ENCODE measurements at places on chromosomes 3 and 15.

- DNase-seq: no peak
These were observed 30.9 kb upstream of the PCSK6 start for GRCh38 chr15:101520395-101520794.

- no peak for DNase-seq
These were observed 148.3 kb downstream of the LRRC28 start for GRCh38 chr15:99399618-99400017.

DNA sequence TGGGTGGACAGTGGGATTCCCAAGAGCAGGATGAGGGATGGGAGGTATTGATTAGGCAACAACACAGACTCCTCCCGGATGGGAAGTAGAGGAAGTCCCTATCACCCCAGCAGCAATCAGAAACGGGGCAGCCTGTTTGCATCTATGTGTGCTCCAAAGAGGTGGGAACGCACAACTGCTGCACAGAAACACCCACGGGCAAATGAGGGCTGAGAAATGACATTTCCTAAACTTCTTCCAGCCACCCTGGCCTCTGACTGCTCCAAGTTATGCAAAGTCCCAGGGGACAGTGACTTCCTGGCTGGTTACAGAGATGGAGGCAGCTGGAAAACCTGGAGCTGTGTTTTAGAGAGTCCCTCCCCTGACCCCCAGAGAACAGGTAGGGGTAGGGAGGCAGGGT, 42.6 kb downstream of the HCN4 start:
- DNase-seq: no peak

DNA sequence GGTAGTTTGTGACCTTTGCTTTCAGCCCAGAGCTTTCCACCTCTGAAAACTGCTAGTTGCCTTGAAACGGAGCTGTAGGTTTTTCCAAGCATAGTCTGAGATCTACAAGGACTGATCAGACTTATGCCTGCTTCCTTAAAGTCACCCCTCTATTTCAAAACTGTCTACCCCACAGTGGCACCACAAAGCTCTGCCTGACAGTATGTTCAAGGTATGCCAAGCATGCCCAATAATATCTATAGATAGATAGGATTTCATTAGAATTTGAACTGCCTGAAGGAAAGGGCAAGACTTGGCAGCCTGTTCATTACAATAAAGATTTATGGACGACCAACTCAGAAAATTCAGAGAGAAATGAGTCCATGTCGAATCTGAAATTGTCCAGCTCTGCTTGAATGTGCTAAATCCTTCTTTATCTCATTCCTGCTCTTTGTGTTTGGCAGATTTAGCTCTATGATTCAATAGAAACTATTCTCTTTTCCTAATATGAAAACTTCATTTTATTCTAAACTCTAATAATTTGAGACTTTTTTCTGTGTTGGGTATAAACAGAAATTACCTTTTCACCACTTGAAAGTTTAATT, 227.6 kb upstream of the TBC1D5 start:
- DNase-seq: no peak

DNA sequence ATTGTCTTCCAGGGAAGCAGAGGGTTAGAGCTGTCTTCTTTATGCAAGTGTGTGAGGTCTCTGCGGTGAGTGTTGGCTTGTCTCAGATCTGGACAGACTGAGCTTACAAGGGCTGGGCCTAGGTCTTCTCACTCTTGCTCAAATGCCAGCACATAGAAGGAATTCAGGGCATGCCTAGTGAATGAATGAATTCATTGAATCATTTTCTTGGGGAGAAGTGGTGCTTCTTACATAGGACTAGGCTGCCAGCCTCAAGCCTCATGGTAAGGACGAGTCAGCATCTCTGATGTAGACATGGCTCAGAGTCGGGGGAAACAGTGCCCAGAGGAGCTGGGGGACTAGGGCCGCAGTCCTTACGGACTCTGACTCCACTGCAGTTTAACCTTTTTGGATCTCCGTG, 17.2 kb downstream of the MKRN2 start:
- DNase-seq: no peak

DNA sequence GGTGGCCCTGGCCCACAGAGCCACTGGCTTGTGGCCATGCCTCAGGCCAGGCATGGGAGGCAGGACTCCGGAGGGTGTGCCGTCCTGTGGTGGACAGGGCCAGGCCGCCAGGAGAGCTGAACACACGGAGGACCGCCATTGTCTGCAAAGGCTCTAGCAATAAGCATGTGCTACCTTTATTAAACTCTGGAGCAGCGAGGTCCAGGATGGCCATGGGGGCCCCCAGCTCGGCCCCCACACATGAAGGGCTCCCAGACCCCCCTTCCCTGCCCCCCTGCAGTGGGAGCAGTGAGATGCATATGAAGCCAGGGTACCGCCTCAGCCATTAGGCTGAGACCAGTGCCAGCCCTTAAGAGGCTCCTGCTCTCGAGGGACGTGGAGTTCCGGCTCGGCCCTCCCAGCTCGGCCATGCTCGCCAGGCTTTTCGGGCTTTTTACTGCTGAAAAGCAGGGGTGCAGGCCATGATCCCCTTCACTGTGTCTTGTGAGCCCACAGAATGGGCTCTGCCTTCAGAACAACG, 2.7 kb downstream of the AMIGO3 start:
- DNase-seq: no peak

- no peak for DNase-seq
These were observed 228.7 kb downstream of the VPS13C start for GRCh38 chr15:61831505-61831921.

GRCh38 chr3:120144267-120144666, 50.0 kb upstream of the GSK3B start:
- DNase-seq: no peak

DNA sequence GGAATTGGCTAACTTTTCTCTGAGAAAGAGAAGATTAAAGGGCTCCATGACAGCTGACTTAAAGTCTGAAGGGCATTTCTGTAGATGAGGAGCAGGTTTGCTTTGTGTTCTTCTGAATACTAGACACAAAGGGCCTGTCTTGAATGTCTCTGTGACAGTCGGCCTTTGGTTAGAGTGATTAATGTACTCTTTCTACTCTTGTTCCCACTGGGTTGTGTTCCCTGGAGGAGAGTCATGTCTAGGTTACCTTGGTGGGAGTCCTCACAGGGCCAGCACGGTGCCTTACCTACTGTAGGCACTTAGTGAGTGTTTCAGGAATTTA, 66.1 kb downstream of the MAP2K5 start:
- DNase-seq: no peak

- no peak for DNase-seq
These were observed 72.2 kb downstream of the TOP2B start for GRCh38 chr3:25592510-25592968.

DNA sequence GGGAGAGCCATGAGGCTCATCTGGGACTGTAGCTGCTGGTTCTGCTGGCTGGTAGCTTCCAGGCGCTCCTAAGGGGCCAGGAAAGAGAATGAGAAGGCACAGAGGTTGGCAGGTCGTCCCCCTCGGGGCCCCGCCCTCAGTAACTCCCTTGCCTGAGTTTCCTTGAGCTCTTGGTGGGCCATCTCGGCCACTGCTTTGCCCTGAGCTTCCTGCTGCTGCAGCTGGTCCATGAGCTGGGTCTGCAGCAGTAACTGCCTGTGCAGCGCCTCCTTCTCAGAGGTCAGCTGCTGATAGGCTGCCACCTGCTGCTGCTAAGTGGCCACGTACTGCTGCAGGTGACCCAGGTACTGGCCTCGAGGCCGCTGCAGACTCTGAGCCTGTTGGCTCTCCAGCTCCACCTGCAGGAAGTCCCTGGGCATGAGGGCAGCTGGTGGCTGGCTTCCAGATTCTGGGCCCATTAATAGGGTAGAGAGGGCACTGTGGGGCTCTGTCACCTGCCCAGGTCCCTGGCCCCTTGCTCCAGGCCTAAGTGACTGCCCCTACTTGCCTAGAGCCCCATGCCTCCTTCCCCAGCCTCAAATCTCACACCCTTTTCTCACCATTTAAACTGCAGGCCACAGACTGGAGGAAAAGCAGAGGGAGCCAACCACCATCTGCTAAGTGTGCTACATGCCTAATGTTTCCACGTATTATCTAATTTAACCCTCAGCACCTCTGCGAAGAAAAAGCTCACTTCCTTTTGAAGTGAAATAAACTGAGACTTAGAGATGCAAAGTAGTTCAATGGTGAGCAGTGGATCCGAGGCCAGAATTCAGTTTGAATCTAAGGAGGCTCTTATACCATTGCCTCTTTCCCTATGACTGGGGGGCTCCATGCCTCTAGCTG, 10.8 kb upstream of the VPS33B start:
- peak; percentile 79 for DNase-seq

GRCh38 chr3:193701953-193702635, 109.1 kb downstream of the OPA1 start:
- DNase-seq: no peak

DNA sequence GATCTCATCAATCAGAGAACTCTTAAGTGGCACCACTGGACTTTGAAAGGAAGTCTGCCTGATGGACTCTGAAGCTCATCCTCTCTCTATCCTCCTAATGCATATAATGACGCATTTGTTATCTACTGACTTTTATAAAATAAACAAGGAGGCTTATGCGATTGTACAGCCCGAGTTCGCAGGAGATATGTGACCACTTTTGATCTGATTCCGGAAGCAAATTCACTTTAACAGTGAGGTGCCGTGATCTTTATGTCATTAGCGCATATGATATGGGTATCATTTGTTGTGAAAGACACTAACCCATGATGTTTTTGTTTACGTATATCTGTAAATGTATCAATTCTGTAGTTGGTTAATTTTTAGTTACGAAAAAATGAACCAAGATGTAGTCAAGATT, 427 bp upstream of the RNF111 start:
- DNase-seq: no peak

GRCh38 chr3:72194458-72194857, 409.5 kb upstream of the PROK2 start:
- no peak for DNase-seq

DNA sequence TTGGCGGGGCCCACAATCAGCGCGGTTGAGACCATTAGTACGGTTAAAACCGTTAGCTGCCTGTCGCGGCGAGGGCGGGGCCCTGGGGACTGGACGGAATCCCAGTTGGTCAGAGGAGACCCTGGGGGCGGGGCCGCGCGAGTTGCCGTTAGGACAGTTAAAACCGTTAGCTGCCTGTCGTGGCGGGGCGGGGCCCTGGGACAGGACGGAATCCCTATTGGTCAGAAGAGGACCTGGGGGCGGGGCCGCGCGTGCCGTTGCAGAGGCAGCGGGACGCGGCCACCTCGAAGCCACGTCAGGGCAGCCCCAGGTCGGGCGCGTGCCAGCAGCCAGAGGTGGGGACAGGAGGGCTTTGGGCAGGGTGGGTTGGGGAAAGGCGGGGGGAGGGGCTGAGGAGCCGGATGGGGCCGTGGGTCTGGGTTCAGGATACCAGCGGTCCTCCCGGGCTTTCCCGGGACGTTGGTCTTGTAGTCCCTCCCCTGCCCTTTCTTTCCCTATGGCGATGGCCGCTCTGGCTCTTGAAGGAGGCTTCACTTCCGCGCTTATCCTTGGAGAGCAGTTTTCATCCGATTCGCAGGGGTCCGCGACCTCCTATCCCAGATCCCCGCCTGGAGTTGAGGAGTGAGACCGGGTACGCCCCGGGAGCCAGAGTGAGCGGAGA, 28.0 kb downstream of the KLHDC8B start:
- DNase-seq: no peak

- no peak for DNase-seq
These were observed 23.9 kb upstream of the TMEM108 start for GRCh38 chr3:133014325-133014724.

GRCh38 chr3:81799403-81799802, 38.0 kb upstream of the GBE1 start:
- DNase-seq: no peak

DNA sequence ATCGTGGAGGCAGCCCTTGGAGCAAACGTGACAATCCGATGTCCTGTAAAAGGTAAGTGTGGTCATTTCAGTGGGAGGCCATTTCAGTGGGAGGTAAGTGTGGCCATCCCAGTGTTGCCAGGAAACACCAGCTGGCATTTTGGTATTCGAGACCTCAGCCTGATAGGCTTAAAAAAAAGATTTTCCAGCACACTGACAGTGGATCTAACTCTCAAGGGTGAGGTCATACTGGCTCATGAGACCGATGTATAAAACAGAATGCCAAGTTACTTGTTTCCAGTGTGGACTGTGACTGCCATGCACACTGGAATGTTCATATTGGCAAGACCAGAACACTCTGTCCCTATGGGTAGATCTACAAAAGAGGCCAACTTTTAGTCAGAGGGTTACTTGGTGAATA, 244.4 kb upstream of the GOLGA6L4 start:
- no peak for DNase-seq

GRCh38 chr3:110995461-110996231, 76.0 kb upstream of the NECTIN3 start:
- no peak for DNase-seq

DNA sequence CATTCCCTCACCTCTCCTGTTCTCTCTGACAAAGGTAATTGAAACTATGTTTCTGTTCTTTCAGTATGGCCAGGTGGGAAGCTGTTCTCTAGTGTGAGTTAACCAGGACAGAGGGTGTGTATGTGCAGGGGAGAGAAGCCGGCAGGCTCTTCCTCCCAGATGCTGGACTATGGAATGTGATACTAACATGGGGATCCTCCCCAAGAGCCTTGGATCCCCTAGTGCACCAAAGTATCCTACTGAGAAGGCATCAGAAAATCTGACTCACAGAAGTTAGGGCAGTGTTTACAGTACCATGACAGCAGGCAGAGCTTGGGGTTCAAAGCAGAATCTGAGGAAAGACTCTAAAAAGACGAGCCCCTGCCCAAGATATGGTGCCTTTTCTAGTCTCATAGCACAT, 123.1 kb downstream of the APBA2 start:
- no peak for DNase-seq

- DNase-seq: no peak
These were observed 35.6 kb downstream of the TMCC1 start for GRCh38 chr3:129857899-129858298.

DNA sequence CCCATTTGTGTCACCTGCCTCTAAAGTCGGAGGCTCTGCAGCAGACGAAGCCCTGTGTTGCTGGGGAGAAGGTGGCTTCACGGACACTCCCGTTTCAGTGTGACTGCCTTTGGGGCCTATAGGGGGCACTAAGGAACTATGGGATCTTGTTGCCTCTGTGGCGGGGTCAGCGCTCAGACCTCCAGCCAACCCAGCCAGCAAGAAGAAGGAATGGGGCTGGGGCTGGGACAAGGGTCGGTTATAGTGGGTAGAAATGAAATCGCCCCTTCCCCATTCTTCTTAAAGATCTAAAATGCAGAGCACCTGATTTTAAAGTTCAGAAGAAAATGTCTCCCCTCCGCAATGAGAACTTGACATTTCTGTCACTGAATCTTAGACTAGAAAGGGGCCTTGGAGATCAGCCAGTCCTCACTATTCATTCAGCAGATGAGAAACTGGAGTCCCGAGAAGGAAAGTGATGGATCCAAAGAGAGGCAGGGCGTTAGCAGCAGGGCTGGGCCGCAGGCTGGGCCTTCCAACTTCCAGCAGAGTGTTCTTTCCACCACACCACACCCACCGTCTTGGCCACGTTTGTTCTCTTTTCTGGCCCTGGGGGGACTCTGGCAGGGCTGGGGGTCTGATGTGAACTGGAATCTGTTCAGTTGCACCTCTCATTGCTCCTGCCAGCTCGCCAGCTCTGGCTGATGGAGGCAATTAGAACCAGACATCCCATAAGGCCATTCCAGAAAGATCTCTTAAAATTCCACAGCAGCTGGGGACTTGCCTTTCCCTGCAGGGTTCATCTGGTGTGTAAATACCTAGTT, 195.4 kb downstream of the OPA1 start:
- peak; percentile 15 for DNase-seq

All from hematopoietic multipotent progenitor cell treated with erythropoietin and hydrocortisone succinate and interleukin-3 and kit ligand, for 15 days (in vitro differentiated cells).